ENCODE measurements at places on chromosomes 2 and 18.
A peak's percentile ranks its signal among the peaks of the same experiment; 100 is the strongest.

GRCh38 chr2:201882353-201883090 lies 76.2 kb downstream of the CDK15 start:
- peak; percentile 90 for DNase-seq

- DNase-seq, result no peak
Measured at GRCh38 chr2:238855299-238855698, 7.4 kb downstream of the TWIST2 start.

- no peak for DNase-seq
Measured at GRCh38 chr2:83572400-83572799, 886.7 kb downstream of the SUCLG1 start.

GRCh38 chr2:88069117-88069516 lies 1.5 kb downstream of the SMYD1 start:
- DNase-seq, result no peak

DNA sequence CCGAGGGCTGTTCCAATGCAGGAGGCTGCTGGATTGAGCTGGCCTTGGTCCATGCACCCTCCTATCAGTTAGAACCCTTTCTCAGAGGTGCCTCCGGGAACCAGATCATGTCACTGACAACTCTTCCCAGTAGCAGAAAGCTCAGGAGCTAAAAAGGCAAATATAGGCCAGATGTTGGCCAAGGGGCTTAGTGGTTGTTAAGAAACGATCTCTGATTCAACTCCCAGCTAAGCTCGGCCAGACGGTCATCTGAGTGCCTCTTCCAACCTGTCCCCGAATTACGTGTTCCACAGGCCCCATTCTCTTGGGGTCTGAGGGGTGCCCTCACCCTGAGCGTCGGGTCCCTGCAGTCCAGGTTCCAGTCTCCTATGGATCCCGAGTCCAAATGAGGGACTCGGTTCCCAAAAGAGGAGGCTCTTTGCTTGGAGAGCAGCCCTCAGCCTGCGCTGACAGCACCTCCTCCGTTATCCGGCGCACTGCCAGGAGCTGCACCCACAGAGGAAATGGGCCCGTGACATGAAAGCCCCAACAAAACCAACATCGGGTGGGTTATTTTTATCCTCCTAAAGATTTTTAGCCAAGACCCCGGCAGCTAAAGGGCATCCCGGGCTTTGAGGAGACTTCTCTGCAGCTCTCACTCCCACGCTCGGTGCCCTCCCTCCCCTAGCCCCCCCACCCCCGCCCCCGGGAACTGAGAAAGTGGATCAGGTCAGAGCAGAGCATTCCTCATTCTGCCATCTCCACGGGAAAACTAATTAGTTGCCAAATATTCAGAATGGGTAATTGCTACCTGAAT lies 106.6 kb upstream of the ID2 start:
- peak; percentile 88 for DNase-seq

GRCh38 chr2:99140860-99141109 lies 722 bp upstream of the C2orf15 start:
- no peak for DNase-seq

DNA sequence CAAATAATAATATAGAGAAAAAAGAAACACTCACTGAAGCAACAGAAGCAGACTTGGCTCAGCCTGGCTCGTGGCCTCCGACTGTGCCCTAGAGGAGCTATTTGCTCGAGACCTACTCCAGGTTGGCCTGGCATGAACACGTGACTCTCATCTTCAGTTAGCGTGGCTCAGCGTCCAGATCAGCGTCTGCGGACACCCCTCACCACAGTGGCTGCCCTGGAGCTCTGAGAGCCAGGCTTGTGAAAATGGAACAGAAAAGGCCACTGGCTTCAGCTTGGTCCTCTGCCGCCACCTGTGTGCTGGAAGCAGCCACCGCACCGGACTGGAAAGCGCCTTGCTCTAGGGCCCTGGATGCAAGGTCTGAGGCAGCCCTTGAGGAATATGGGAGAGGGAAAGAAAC lies 1184.0 kb upstream of the GYPC start:
- DNase-seq, result no peak

DNA sequence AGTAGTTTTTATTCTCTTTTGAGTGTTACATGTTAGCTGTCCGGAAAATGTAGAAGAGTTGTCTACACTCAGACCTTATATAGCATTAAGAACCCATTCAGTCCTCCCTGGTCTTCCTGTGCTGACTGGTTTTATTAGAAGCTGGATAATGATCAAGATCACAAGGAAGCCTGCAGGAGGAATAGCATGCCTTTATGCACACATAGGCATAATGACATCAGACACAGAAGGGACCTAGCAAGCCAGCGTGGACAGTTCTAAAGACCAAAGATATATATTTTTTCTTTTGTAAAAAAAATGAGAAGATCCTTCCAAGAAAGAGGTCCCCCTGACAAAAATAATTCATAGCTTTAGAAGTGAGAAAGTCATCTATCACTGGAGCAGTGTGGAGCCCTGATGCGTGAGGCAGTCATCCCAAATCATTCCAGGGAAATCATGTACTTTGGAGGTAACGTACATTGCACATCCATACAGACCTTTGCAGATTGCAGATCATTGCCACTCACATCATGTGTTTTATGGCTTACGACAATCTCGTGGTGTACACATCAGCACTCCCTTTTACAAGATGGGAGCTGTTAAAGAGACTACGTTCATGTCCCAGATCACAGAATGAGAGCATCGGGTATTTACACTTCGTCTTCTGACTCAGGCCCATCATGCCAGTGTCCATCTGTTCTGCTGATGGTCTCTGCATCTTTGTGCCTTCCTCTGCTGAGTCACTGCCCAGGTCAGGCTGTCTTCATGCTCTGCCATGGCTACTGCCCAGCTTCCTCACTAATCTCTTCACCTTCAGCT lies 334.0 kb downstream of the SOCS6 start:
- no peak for DNase-seq

GRCh38 chr2:206585335-206585734 lies 57.0 kb upstream of the FAM237A start:
- no peak for DNase-seq

GRCh38 chr2:190129421-190130199 lies 67.1 kb upstream of the MSTN start:
- DNase-seq, result no peak

GRCh38 chr2:52703004-52703403 lies 1064.6 kb upstream of the CHAC2 start:
- no peak for DNase-seq

- no peak for DNase-seq
Measured at GRCh38 chr2:16862471-16862870, 196.8 kb upstream of the CYRIA start.
